ENCODE measurements at places on chromosomes 11 and 22.

DNA sequence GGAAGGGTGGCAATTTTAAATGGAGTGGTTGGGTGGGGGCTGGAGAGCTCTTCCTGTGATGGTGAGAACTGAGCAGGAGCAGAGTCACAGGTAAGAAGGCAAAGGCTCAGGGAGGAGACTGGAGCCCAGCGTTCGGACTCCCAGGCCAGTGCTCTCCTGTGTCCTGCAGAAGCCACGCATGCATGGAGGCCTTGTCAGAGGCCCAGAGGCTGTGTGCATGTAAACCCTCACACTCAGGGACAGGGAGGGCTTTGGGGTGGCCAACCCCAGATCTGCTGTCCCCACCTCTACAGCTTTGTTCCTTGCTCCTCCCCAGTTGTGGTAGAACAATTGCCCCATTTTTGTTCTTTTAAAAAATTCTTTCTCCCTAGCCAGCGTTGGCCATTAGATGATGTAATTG, 130.4 kb upstream of the PARVA start:
- DNase-seq, result no peak

GRCh38 chr22:19717691-19718455, 3.6 kb downstream of the SEPTIN5 start:
- peak; percentile 85 for DNase-seq

- DNase-seq, result no peak
Measured at GRCh38 chr11:93545566-93545965, 2.4 kb upstream of the SMCO4 start.

- DNase-seq, result no peak
Measured at GRCh38 chr11:72673943-72674828, at the start of gene PDE2A. PDE2A (minus strand) TSS chr11:72674422; CDS start chr11:72674207, 215 bp downstream.

- DNase-seq, result no peak
Measured at GRCh38 chr11:134393638-134394037, 18.4 kb downstream of the B3GAT1 start.

GRCh38 chr11:93843906-93844305, 6.5 kb downstream of the VSTM5 start:
- no peak for DNase-seq

DNA sequence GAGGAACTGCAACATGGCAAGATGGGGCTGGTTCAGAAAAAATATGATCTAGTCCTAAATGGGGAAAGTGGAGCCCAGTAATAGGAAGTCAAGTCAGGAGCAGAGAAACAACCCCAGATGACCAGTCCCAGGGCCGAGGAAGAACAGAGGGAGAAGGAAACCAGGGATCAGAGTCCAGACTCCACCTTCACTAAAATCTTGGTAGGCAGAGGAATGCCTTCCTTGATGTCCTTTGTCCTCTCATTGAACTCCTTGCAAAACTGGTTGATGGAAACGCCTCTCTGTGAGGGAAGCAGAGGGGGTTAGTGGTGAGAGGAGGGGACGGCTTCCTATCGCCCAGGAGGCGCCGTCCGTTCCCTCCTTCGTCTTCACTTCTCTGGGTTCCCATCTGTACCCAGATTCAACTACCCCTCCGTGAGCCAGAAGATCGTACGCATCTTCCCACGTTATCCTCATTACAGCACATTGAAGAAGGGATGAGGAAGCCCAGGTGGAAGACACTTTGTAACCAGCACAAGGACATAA, 607 bp downstream of the MRPL11 start:
- DNase-seq, result no peak

DNA sequence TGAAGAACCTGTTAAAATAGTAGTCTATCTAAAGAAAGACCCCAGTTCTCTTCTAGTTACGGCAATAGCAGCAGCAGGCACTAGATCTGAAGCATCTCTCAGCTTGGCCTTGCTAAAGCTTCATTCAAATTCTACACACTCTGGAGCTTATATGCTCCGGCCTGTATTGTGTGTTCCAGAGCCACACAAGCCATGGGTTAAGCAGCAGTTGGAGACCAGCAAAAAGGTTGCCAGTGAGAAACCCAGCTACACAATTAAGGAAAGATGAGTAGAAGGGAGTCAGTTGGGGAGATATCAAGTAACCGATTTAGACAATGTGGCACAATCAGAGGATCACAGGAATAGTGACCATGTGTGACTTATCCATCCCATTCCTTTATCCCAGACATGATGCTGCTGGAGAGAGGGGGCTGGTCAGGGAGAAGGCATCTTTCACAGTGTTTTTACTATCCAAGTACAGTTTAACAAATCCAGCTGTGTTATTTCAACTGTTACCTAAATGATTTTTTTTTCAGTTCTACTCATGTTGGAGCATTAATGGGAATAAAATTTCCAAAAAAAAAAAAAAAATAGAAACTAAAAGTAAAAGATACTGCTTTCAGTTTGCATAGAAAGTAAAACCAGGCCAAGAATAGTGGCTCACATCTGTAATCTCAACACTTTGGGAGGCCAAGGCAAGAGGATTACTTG, 41.0 kb downstream of the PAX6 start:
- DNase-seq, result no peak

GRCh38 chr11:118915941-118916841, 9.5 kb downstream of the BCL9L start:
- DNase-seq, result no peak

DNA sequence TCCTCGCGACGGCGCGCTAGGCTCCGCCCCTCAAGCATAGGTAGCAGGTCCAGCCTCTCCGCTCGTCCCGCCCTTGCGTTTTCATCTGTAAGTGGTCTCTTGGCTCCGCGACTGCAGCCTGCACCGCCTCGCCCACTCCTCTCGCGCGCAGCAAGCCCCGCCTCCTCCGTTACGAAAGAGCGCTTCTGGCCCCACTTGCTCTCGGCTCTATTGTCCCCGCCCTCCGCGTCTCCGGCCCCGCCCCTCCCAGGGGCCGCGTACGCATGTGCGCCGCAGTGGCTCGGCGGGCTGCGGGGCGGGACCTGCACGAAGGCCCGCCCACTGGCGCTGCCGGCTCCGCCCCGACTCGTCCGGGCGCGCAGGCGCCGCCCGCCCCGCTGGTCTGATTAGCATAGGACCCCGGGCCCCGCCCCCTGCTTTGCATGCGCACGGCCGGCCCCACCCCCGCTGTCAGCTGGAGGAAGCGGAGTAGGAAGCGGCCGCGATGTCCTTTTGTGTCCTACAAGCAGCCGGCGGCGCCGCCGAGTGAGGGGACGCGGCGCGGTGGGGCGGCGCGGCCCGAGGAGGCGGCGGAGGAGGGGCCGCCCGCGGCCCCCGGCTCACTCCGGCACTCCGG, at the start of gene ESRRA:
ESRRA (plus strand) TSS at position 450 of the 616 bp plus-strand sequence. CDS start 1,656 bp downstream, outside the sequence.
- DNase-seq, result peak; percentile 98

DNA sequence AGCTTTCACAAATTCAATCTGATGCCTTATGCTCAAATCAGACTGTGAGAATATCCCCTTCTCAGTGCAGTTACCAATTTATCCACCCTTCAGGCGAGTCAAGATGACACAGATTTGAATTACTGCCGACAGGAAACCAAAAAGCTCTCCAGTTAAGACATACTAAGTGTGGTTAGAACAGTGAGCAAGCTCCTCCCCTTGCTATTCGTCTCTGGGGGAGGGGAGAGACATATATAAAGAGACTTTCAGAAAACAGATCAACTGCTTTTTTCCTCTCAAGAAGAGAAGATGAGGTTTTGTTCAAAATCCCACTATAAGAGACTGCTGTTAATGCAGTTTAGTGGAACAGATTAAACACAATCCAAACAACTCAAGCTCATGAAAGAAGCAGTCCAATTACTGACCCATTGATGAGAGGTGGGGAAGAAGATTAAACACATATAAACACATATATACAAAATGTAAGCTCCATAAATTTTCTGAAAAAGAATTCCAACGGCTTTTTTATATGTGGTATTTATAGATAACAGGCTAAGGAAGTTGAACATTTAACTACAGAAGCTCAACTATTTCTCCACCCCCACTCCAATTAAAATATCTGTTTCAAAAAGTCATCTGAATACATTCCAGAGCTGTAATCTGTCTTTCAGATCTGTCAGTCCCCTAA, 102.7 kb downstream of the MRTFA start:
- peak; percentile 62 for DNase-seq

DNA sequence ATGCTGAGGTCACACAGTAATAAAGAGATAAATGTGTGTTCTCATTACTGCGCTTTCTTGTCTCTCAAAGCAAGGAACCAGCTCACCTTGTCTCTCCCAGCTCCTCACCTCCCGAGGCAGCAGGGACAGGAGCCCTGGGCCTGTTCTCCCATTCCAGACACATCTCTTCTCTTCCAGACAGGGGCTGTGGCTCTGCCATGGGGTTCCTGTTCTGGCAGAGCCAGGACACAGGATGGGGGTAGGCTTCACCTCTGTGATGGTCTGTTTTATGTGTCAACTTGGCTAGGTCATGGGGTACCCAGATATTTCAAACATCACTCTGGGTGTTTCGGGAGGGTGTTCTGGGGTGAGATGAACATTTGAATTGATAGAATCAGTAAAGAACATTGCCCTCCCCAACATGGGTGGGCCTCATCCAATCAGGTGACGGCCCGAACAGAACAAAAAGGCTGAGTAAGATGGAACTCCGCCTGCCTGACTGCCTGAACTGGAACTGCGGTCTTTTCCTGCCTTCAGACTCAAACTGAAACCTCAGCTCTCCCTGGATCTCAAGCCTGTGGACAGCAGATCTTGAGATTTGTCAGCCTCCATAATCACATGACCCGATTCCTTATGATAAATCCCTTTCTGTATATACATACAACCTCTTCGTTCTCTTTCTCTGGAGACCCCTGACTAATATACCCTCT, 2.0 kb upstream of the VSIG10L2 start:
- no peak for DNase-seq

- peak; percentile 18 for DNase-seq
Measured at GRCh38 chr11:75100314-75100713, 3.6 kb upstream of the OR2AT4 start.

- DNase-seq, result no peak
Measured at GRCh38 chr11:84747871-84748270, 879.3 kb downstream of the DLG2 start.

GRCh38 chr11:41579546-41579945, 120.1 kb upstream of the LRRC4C start:
- no peak for DNase-seq

DNA sequence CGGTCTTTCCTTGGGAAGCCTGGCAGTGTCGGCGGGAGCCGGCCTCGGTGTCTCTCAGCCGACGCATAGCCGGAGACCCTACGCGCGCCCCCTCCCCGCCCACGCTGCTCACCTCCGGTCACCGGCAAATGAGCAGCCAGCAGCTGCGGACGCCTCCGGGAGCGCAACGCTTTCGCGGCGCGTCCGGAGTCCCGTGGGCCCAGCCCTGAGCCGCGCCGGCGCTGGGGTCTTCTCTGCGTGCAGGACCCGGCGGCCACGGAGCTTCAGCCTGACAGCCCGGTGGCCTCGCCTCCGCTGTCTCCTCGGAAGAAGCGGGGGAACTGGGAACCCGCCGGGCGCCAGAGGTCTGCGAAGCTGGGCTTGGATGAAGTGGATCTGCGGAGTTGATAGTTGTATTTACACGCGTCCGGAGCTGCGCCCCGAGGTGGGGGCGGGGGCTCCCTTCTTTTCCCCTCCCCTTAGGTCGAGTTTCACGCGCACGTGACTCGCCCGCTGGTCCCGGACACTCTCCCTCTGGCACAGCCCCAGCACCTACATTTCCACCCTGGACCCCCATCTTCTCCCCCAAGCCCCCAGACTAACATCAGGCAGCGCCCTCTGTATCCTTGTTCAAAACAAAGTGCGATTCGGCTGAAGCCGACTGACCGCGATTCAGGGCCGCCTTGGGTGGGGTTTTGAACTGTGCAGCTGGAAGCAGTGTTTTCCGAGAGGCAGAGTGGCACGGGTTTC, at the start of gene SLC43A1:
SLC43A1 (minus strand) TSS at position 371 of the 729 bp plus-strand sequence. CDS start 1,591 bp downstream, outside the sequence.
- DNase-seq, result no peak

DNA sequence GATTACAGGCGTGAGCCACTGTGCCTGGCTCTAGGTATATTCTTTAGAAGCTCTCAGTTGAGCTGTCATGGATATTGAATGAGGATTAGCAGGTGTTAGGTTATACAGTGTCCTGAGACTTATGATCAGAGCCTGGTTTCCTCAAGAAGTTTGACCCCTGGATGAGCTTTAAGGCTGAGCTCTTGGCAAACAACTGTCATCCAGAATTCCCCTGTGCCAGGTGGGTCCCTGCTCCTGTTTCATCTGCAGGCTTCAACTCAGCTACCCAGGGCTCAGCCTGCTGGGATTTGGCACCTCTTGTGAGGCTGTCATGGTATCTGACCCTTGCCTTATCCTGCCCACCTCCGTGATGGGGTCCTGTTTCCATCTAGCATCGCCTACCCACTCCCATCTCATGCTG, 24.3 kb downstream of the SERPINH1 start:
- DNase-seq, result no peak

GRCh38 chr11:121341609-121342008, 49.0 kb downstream of the SC5D start:
- DNase-seq, result no peak

GRCh38 chr11:122803306-122803705, 35.0 kb upstream of the CRTAM start:
- no peak for DNase-seq

DNA sequence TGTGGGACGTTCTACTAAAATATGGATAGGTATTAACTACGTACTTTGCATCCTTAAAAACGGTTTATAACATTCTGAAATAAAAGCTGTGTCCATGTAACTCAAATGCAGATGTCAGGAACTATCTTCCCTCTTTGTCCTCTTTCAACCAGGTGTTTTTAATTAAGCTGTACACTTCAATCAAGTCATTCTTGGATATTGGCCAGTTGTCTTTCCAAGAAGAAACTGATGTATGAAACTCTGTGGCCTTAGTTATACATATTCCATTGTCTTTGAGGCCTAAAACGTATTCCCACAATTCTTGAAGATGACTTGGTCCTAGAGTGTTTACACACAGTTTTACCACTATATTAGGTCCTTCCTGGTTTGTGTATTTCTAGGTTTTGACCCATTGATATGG, 249.0 kb upstream of the CNTN5 start:
- no peak for DNase-seq

- no peak for DNase-seq
Measured at GRCh38 chr11:102111011-102111786, 952 bp downstream of the YAP1 start.

- DNase-seq, result no peak
Measured at GRCh38 chr22:36929621-36930020, 16.2 kb downstream of the CSF2RB start.

GRCh38 chr22:18057568-18058209, 20.1 kb upstream of the PEX26 start:
- DNase-seq, result peak; percentile 79

DNA sequence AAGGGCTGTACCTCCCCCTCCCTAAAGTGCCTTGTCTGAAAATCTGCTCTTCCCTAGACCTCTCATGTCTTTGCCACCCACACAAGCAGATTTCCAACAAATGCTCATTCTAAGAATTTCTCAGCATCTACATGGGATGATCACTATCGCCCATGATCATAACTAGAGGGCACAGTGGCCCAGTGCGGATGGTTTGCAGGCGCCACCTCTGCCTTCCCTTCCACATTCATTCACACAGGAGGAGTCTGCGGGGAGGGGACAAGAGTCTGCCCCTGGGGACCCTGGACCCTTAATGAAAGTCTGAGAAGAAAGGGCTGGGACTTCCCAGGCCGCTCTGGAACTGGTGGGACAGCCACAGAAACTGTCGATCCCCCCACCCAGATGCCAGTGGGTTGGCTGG, 28.9 kb downstream of the KCTD17 start:
- no peak for DNase-seq

GRCh38 chr11:9615031-9615451, 41.6 kb downstream of the WEE1 start:
- no peak for DNase-seq

All from CD4-positive, alpha-beta T cell treated with Interferon alpha-2 for 1 hour (primary cell).